CD4-positive, alpha-beta T cell treated with Interleukin-12 subunit alpha and Interleukin-12 subunit beta, for 1 hour (primary cell): ENCODE measurements at places on chromosomes 12 and 14.
A peak's percentile ranks its signal among the peaks of the same experiment; 100 is the strongest.

DNA sequence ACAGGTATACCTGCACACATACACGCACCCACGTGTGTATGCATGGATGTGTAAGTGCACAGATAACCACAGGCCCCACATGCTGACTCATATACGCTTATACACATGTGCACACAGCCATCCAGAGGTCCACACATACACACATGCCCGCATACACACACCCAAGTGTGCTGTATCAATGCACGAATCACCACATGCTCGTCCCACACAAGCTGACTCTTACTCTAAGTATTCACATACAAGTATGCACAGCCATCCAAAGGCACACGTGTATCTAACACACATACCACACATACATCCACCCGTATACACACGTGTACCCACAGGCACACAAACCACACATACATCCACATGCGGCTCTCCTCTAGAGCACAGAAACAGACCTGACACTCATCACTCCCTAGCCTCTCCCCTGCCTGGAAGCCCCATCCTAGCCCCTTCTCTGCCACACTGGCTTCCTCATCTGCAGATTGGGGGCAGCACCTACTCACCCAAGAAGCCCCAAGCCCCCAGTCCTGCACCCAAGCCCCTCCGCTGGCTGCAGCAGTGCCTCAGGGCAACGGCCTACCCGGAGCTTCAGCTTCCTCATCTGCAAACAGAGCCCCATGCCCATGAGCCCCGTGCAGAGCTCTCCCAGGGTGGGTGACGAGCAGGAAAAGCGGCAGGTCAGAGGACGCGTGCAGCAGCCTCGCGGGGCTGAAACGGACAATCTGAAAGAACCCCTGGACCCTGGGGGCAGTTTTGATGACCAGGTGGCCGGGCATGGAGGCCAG lies 105.4 kb downstream of the NCOR2 start:
- no peak for DNase-seq

DNA sequence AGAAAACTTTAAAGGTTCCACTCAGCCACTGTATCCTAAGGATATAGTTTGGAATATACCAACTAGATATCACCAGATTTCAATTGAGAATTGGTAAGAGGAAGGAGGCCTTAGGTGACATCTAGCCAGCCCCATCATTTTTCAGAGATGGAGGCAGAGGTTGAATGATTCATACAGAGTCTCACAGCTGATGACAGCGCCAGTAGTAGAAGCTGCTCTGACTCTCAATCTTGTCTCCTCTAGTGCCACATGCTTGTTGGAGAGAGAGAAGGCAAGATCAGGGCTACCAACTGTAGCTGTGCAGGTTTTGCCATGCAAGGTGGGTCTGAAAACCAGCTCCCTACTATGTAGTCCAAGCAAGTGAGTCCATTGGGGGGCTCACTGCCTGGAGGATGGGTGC lies 6.1 kb downstream of the FRMD6 start:
- no peak for DNase-seq

- DNase-seq, result no peak
These were observed 6.7 kb downstream of the ANO4 start for GRCh38 chr12:100801320-100801719.

- peak; percentile 84 for DNase-seq
These were observed at the start of gene TRMT61A for GRCh38 chr14:103528587-103529382. TSS of gene TRMT61A (plus strand) at chr14:103529196. CDS start at chr14:103529979, 783 bp downstream.

DNA sequence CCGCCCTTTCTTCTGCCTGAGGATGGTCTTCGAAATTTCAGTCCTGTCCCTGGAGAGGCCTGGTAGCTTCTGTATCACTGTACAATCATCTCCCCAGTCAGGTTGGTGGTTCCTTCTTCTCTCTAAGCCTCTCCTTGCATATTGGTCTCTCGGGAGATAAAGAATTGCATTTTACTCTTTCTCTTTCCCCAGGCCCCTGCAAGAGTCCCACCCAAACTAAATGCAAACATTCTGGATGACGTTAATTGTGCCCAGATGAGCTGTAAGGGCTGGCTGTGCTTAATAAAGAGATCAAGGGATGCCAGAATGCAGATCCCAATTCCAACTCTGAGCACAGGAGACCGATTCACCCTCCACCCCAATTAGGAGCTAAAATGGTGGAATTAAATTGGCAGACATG lies 835.4 kb upstream of the TMEM132C start:
- DNase-seq, result no peak

GRCh38 chr12:52035190-52035589 lies 16.1 kb upstream of the NR4A1 start:
- DNase-seq, result no peak

GRCh38 chr12:86727160-86727559 lies 471.0 kb upstream of the MGAT4C start:
- no peak for DNase-seq

- DNase-seq, result peak; percentile 3
These were observed 283.4 kb upstream of the GRIP1 start for GRCh38 chr12:66962290-66962689.

DNA sequence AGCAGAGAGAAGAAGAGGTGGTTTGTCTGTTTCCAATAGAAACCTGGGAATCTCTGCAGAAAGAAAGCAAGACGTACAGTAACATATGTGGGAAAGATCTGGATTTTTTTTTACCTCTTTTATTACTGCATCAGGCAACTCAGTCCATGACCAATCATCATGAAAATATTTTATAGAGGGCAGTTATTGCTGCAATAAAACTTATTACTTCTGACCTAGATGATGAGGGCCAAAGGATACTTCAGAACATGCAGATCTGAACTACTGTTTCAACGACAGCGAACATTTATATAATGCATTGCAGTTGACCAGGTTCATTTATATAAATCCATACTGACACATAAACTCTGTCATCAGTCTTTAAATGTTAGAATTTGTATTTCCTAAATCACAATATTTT lies 67.7 kb downstream of the STAB2 start:
- no peak for DNase-seq

GRCh38 chr14:94378527-94379290 lies 9.7 kb downstream of the SERPINA1 start:
- DNase-seq, result no peak

DNA sequence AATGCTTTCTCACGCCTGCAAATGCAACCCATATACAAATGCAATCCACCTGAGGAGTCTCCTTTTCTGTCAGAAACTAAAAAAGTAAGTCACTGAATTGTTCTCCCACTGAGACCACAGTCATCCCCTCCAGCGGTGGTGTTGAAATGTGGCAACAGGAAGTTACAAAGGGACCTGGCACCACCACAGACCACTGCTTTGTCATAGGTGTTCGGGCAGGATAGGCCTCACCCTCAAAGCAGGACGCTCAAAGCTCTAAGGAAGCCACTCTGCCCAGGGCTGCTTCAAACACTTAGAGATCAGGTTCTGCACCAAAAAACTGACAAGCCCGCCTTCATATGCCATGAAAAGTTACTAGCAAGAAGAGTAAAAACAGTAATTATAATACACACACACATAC lies 11.3 kb downstream of the PHLDA1 start:
- DNase-seq, result peak; percentile 77

GRCh38 chr12:48890657-48891418 lies 25.2 kb upstream of the RND1 start:
- DNase-seq, result peak; percentile 77

DNA sequence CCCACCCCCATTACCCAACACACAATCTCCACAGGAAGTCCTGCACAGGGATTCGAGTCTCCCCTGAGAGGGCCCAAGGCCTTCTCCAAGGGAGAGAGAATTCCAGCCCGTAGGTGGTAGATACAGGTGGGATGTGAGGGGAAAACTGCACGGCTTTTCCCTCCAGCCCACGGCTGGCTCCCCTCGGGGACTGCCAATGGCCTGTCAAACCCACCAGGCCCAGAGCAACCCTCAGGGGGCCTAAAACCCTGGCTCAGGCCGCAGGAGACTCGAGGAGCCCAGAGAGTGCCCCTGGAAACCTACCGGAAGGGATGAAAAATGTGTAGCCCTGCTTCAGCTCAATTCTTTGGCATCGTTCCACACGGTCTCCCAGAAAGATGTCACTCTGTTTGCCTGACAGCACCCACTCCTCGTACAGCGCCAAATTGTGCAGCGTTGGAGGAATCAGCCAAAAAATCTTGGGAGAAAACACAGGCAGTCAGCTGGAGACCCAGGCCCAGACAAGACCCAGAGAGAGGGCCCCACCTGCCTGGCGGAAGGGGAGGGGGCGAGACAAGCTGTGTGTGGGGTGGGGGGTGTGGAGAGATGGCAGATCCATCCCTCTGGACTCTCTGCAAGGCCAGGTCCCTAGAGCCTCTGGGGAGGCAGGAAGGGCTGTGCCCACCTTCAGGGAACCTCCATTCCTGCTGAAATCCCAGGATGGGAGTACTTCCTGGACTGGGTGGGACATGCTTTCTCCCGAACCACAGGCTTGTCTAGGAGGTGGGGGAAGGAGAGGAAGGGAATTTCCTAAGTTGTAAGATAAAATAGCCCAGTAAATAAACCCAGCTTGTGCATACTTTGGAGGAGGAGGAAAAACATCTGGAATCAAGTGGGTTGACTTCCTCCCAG lies 48.1 kb downstream of the KDM2B start:
- DNase-seq, result no peak

DNA sequence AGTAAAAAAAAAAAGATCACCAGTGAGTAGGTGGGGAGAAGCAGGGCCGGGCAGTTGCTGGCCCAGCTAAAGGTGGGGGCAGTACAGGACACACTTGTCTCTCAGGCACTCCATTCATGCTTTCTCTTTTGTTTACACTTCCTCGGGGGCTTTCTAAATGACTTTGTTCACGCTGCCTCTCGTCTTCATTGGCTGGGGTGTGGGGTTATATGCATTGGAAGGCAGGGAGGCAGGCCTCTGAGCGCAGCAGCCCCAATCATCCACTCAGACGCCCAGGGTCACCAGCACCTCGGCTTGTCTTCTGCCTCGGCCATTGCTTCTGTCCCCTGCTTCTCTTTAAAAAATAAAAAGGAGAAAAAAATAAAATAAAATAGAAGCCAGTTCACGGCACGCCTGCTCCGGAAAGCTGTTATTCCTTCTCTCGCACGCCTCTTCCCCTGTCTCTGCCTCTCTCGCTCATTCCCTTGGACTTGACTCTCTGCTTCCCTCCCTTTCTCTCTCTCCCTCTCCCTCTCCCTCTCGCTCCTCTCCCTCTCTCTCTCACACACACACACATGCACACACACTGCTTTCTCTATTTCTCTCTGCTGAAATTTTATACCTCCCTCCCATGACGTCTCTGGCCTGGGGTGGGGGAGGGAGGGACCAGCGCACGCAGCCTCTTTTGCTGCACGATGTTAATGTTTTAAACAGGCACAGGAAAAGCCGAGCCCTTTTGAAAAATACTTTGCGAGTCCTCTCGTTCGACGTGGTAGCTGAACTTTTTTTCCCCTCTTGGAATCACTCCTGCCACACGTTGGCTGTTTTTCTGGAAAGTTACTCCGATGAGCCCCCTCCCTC lies at the start of gene TGFB3:
Gene TGFB3 (minus strand): TSS at position 570 of the 840 bp plus-strand sequence. CDS start 1,102 bp downstream, outside the sequence.
- DNase-seq, result peak; percentile 72

GRCh38 chr14:82500222-82500621 lies 966.6 kb upstream of the SEL1L start:
- no peak for DNase-seq

DNA sequence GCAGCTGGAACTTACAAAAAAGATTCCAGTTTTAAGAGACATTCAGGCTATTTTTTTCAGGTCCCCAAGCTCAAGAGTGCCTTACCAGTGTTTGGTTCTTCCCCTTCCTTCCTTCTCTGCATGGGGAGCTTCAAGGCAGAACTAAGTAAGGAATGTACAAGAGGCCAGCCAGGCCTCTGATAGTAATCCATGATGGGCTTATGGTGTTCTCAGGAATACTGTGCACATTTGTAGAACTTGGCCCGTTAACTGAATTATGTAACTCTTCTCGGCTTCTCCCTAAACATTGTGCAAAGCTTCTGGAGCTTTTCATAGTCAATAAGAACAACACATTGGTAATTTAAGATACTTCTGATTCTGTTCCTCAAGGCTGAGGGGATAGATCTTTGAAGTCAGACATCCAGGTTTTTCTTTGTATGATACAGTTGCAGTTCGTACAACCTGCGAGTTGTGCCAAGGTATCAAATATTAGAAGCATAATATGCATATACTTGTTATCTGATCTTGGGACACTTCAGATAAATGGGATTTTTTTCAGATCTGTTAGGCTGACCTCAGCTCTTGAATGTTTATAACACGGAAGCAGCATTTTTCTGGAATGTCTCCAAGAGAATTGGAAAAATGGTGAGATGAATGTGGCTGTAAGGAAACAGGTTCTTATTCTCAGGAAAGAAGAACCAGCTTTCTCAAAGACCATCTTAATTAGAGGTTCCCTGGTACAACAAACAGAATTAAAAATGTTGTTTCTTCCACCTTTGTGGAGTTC lies 148.6 kb downstream of the ANO4 start:
- DNase-seq, result no peak

DNA sequence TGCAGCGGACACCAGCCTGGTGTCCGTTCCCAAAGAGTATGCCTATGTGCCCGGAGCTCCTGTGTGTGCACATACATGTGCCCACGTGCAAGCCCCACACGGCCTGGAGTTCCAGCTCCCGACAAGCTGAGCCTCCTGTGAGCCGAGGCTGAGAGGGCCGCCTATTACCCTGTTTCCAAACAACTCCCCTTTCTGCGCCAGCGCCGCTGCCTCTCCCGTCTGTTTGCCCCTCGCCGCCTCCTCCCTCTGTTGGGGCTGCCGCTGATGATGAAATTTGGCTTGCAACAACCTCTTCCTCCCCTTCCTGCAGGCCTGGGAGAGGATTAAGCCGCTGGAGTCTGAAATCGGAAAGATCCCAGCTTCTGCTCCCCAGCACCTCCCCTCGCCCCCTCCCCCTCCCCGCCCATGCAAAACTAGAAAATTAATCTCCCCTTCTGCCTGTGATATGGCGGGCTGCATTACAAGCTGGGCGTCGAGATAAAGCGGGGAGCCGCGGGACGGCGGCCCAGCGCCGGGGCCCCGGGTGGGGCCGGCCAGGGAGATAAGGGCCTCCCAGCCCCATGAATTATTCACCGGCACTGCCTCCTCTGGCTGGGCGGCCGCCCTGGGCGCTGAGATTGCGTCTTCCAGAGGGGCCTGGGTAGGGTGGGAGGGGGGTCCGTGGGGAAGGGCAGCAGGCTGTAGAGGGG lies 6.8 kb upstream of the ASIC1 start:
- DNase-seq, result no peak

GRCh38 chr14:91360490-91361232 lies 57.0 kb downstream of the CCDC88C start:
- no peak for DNase-seq

DNA sequence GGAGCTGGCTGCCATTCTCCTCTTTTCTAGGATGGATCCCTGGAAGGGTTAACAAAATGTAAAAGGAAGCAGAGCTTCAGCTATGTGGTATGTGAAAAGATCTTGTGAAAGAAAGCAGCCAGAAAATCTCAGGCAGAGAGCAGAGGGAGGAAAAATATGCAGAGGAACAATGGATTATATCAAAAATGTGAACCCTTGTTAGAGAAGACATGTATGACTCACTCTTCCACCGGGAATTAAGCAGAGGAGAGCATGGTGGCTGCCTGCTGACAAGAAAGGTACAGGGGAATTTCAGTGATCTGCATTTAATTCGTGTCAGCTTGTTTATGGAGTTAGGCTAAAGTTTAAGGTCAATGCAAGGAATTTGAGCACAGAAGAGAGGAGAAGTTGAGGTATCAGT lies 46.3 kb downstream of the KCNA1 start:
- no peak for DNase-seq

DNA sequence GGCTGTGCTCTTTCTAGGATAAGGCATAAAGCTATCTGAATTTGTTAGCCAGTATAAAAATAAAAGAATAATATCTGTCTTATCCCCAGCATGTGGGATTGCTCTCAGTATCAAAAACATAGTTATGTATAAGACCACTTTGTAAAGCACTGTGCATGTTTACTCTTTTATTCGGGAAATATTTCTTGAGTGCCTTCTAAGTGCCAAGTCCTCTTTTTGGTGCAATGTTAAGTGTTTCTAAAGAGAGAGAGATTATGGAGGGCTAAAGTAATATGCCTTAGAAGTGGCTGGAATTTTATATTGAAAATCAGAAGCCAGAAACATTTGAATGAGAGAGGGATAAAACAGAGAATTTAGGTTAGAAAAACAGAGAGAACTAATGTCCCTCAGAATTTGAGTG lies 212.0 kb downstream of the ALG10B start:
- DNase-seq, result no peak
